Stimulated activated CD8-positive, alpha-beta memory T cell treated with anti-CD3 and anti-CD28 coated beads, Interleukin-7, amount 100 ng/mL, for 48 hours (primary cell): ENCODE measurements at places on chromosomes 4 and X.

DNA sequence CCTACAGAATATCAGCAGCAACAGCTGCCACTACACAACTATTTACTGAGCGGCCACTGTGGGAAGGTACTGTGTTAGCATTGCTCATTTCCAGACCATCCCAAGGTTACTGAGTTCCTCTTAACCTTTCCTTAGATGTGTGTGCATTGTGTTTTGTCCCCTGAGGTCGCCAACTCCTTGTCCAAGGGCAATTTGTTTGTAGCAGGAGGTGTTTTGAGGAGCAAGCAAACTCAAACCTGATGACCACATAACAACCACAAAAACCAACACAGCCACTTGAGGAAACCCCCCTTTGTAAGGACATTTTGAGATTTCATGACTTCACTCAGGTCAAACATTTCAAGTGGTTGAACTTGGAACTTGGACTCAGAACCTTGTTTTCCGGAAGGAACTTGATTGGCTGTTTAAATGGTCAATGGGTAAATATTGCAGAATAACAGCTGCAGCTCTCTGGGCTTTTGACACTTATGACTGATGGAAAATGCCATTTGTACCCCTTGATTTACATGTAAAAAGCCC lies 122.3 kb downstream of the MID1IP1 start:
- no peak for DNase-seq

- DNase-seq = no peak
Observed at GRCh38 chr4:97396605-97397004, 746.7 kb downstream of the STPG2 start.

DNA sequence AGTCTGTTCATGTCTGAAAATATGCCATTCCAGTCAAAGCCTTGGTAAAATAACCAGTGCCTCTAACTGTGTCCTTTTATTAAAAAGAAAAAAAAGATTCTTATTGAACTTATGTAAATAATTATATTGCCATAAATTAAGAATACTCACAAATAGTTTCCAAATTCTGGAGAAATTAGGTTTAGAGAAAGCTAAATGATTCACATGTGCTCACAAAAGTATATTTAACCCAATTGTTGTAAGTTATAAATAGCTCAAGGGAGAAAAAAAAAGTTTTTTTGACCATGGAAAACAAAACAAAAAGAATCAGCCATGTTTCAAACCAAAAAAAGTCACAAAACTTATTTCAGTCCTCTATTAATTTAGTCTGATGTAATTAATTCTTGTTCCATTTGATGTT lies 25.3 kb upstream of the HERC6 start:
- no peak for DNase-seq

GRCh38 chr4:36351082-36351666 lies 69.8 kb downstream of the DTHD1 start:
- DNase-seq = peak; percentile 23

- no peak for DNase-seq
Observed at GRCh38 chr4:82515705-82516104, 46.1 kb downstream of the TMEM150C start.

DNA sequence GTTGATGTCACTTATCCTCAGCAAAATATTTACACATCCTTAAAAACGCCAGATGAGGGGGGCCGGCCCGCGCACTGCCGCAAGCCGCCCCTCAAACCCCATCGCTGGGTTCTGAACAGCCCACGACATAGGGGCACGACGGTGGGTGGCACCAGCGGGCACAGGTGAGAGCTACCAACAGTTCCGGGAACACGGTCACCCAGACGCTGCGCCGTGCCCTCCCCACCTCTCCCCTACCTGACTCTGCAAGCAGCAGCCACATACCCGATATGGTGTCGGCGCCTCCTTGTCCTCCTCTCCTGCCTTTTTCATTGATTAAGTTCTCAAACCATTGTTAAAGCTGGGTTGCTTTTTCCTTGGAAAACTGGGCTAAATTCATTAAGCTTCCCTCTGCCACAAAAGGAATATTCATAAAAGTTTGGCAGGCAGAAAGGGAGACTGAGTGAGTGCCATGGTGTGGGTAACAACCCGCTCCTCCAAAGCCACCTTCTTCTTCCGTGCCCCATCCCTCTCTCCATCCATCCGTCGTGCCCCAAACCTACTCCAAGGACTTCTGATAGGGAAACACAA lies 1.4 kb downstream of the RAI2 start:
- no peak for DNase-seq

DNA sequence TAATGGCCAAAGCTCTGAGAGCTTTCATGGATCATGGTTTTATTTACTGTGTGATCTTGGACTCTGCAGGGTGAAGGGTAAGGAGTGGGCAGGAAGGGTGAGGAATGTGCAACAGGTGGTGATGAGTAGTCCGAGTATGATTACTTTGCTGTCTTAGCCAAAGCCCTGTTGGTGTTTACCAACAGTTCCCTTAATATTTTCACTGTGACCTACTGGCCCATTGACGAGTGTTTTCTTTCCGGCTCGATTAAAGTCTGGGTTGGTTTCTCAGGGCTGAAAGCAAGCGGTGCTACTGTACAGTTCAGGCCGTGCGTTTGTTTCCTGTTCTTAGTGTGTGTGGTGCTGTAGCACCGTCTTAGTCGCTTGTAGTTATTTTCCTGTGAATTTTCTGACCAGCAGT lies 2.6 kb downstream of the ARHGAP24 start:
- no peak for DNase-seq

DNA sequence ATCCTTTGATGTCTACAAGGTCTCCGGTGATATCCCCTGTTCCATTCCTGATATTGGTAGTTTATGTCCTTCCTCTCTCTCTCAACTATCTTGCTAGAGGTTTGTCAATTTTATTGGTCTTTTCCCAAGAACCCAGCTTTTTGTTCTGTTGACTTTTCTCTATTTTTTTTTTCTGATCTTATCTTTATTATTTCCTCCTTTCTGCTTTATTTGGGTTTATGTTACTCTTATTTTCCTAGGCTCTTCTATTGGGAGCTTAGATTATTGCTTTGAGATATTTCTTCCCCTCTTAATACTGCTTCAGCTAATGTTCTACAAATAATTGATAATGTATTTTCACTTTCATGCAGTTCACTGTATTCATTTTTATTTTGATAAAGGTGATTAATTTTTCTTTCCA lies 44.2 kb downstream of the EIF2S3 start:
- no peak for DNase-seq

DNA sequence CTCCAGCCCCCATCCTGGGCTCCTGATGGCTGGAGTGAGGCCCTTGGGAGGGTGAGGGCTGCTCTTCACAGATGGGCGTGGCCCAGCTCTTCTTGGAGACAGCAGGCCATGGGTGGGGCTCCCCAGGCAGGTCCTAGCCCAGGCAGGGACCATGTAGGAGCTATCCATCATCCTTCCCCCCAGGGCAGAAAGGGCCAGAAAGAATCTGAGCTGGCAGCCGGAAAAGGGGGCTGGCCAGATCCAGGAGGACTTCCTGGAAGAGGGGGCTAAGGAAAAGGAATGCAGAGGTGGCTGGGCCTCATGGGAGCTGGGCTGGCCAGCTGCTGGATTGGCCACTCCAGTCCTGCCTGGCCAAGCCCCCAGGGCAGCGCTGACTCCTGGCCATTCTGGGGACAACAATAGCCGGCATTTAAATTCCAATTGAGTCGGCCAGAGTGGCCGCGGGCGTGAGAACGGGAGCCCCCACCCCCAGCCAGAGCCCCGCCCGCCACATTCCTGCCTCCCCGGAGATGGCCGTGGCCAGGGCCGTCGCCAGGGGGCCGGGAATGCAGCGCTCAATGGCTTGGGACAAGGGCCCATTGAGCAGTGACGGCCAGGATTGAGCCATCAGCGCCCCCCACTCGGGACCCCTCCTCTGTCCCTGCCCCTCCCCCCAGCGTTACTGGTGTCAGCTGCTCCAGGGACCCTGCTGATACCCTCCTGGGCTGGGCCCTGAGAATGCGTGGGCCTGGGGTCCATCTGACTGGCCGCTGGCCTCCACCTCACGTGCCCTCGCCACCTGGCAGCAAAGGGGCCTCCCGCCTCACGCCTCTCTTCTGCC lies 15.1 kb upstream of the FGFR3 start:
- DNase-seq = no peak

DNA sequence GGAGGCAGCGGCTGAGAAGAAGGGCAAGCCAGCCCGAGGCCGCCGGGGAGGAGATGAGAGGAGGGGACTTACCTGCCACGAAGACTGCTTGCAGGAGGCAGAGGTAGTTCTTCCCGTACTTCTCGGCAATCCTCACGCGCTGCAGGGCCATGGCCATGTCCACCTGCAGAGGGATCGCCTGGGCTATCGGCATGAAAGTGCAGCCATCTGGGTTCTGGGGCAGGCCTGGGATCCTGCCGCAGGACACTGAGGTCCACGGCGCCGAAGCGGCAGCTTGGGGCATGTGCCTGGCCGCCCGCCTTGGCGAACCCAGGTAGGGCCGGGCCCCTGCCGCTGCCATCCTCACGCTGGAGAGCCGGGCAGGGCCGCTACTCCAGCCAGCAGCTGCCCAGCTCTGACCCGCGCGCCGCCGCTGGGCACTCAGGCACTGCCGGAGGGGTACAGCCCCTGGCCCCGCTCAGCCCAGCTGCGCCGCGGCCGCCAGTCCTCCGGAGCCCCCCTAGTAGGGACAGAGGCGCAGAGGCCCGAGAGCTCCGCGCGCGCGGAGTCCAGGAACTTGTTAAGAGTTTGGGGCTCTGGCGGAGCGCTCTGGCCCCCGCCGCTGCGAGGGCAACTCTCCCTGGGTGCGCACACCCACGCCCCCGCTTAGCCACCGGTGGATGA lies 16.0 kb downstream of the MCF2 start:
- no peak for DNase-seq

- no peak for DNase-seq
Observed at GRCh38 chrX:139905051-139905450, 27.8 kb downstream of the ATP11C start.

GRCh38 chrX:134774190-134775048 lies 116.1 kb upstream of the PLAC1 start:
- no peak for DNase-seq

DNA sequence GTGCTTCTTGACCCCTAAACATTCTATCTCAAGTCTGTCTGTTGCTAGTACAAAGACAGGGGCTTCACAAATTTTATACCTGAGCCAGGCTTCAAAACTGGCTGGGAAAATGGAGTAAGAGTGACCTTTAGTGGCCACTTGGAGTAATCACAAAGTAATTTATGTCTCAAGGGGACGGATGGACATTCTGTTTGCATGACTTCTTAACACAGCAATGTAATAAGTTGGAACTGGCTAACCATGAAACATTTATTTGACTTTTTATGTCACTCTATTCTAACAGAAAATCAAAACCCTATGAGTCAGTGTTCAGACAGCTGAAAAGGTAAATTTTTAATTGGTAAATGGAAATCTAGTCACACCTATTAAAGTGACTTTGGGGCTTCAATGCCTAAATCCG lies 600.6 kb downstream of the ANKRD50 start:
- no peak for DNase-seq

- DNase-seq = no peak
Observed at GRCh38 chr4:41359836-41360213, 103.1 kb downstream of the UCHL1 start.

DNA sequence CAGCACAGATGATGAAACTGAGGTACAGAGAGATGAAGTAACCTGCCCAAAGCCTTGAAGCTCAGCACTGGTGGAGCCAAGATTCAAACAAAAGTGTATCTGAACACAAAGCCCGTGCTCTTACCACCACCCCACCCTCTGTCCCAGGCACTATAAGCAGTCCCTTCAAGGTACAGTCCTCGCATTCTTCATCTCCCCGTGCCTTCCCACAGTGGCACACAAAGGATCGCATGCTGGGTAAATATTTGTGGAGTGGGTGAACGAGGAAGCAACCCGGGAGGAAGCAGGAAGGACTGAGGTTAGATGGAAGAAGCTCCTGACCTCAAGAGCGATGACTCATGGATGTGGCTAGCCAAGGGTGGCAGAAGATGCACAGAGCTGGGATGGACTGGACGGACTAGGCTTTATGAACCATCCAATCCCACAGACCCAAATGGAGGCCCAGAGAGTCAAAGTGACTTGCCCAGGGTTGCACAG lies 18.4 kb downstream of the IQSEC2 start:
- DNase-seq = no peak

GRCh38 chr4:65917486-65917885 lies 247.2 kb upstream of the EPHA5 start:
- DNase-seq = no peak

DNA sequence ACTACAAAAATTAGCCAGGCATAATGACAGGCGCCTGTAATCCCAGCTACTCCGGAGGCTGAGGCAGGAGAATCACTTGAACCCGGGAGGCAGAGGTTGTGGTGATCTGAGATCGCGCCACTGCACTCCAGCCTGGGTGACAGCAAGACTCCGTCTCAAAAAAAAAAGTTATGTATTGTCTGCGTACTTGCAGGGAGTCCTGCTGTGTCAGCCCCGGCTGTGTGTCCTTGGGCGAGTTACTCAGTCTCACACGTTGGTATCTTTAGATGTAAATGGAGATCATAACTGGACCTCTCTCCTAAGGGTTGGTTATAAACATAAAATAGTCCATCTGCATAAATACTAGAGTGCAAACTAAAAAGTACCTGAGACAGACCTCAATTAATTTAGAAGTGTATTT lies 22.7 kb upstream of the TBC1D14 start:
- no peak for DNase-seq

DNA sequence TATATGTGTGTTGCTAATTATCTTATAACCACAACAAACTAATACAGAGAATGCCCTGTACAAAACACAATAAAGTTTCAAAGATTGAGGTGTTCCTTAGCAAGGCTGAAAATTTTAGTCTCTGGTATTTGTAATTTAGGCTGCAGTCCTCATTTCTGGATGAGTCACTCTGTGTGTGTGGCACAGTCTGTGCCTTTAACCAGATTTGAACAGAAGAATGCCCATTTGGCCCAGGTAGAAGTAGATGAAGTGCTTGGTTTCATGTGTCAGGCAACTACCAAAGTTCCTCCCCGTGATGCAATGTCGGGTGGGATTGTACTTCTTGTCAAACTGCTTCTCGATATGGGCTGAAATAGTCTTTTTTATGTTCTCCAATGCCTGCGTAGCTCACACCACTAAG lies 91.6 kb upstream of the H2AZ1 start:
- no peak for DNase-seq

GRCh38 chrX:129423191-129423590 lies 100.1 kb downstream of the SMARCA1 start:
- no peak for DNase-seq

GRCh38 chrX:8955511-8955910 lies 78.4 kb downstream of the FAM9B start:
- no peak for DNase-seq

GRCh38 chr4:139808808-139809756 lies 143.5 kb downstream of the MGST2 start:
- DNase-seq = no peak

- no peak for DNase-seq
Observed at GRCh38 chrX:44043496-44043895, 70.3 kb upstream of the NDP start.

- no peak for DNase-seq
Observed at GRCh38 chr4:70754990-70755688, 33.4 kb downstream of the RUFY3 start.
